ENCODE measurements at places on chromosomes 5 and 9. TPM values are rescaled to one million over a fixed set of nuclear protein-coding genes. Genes with fewer than 3 reads are reported as not detected.

GRCh38 chr9:108606401-108606800 lies 249.4 kb downstream of the ACTL7B start:
- DNase-seq, result no peak

The FRMPD1 gene
- total RNA-seq, result not detected

- DNase-seq, result no peak
These were observed 16.2 kb downstream of the ARL15 start for GRCh38 chr5:54294097-54294667.

The CARTPT gene
- total RNA-seq, result not detected

The C9orf72 gene
- total RNA-seq, result 23.8 TPM

The FOXI1 gene
- not detected for total RNA-seq

DNA sequence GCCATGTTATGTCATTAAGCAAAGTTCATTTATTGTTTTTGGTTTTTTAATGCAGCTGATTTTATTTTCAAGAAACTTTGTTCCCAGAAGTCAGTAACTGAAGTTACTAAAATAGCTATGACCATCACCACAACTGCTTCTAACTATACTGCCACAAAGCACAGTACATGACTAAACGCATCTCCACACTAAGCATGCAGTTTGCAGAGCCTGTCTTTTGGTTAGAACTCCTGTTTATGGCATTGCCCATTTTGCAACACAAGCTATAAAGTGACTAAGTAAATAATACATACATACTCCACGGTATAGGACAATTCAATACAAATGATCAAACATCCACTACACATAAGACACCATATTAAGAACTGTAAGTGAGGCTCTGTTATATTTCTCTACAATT lies 109.7 kb downstream of the MLLT3 start:
- DNase-seq, result no peak

DNA sequence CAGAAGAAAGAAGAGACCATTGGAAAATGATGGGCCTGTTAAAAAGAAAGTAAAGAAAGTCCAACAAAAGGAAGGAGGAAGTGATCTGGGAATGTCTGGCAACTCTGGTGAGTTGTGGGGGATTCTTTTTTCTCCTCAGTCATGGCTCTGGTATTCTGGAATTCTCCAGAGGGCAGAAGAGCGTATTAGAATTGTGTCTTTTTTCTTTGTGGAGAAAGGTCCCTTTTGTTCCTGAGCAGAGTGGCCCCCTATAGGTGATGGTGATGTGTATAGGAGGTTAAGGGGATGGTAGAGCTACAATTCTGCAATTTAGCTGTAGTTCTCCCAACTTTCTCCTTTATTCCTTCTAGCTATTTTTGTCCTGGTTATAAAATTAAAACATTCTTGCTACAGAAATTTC lies 1.6 kb upstream of the DHFR start:
- DNase-seq, result no peak

DNA sequence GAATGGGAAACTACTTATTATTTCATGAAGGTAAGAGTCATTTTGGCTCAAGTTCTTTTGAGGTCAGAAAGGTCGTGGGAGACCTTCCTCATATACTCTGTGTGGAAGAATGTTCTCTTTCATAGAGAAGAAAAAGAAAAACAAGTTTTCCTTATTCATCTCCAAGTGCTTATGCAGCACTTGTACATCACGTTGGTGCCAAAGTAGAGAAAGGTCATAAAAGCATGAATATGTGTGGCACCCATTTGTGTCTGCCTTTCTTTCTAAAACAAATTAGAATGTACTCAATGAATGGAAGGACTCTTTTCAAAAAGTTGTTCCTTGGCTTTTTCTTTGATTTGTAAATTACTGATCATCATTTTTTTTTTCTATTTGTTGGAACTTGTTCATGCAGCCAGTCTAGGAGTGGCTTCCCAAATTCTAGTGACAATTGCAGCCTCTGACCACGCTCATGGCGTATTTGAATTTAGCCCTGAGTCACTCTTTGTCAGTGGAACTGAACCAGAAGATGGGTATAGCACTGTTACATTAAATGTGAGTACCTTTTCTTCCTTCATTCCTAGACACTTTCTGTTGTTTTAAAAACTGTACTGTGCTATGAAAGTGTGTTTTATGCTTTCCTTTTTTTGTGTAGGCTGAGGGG lies 122.4 kb downstream of the ADGRV1 start:
- DNase-seq, result no peak

DNA sequence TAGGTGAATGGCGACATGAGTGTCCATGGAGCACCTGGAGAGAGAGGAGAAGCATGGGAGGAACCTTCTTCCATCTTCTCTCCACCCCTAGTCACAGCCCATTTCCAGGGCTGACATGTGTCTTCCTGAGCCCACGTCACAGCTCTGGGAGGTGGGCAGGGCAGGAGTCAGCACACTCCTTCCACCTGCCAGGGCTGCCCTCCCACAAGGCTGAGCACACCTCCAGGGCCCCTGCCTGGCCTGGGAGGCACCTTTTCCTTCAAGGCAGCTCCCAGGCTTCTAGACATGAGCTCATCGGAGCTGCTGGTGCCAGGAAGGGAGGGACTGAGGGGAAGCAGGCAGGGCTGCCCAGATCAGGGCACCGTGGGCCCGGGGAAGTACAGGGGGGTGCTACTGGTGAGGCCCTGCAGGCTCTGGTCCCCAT lies 13.6 kb upstream of the SYNPO start:
- peak; percentile 50 for DNase-seq

DNA sequence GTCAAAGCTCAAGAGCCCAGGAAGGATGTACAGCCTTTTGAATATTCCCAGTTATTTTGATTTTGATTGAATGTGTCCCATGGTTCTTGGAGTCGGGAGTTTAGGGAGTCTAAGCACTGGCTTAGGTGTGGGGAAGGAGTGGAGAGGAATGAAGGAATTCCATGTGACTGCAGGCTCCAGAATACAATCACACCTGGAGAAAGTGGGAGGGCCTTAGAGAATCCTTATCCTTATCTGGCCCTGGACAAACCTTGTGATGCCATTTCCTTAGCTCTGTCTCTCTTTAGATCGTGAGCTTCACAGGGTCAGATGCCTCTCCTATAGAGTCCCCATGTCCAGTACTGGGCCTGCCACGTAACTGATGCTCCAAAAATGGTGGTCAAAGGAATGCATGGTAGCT lies 4.2 kb upstream of the EEIG1 start:
- DNase-seq, result no peak

GRCh38 chr9:4070266-4070665 lies 229.6 kb downstream of the GLIS3 start:
- no peak for DNase-seq

DNA sequence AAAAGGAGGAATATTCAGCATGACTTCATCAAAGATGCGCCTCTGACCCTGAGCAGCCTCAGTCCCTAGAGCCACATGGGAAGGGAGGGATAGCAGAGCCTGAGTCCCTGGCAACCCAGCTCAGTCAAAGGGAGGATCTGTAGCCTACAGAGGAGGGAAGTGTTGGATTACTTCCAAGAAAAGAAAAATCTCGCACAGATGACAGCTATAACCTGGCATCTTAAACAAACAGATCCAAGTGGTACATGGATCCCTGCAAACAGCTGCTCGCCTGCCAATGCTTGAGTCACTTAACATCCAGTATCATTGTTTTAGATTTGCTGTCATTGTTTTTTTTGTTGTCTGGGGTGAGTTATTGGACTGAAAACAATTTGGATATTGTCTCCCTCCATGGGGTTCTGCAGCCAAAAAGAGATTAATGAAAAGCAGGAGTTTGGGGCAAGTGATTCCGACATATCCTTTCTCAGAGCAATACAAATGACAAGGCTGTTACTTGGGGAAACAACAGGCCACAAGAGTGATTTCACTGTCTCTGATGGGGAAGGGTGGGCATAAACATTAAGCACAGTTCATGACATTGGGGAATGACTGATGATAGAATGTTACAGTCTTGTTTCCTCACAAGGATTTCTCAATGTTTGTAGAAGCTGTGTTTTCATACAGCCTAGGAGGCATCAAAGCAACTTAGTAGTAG lies 153.5 kb upstream of the KIF2A start:
- DNase-seq, result no peak

The IFNA13 gene
- not detected for total RNA-seq

The DROSHA gene
- 68.7 TPM for total RNA-seq

DNA sequence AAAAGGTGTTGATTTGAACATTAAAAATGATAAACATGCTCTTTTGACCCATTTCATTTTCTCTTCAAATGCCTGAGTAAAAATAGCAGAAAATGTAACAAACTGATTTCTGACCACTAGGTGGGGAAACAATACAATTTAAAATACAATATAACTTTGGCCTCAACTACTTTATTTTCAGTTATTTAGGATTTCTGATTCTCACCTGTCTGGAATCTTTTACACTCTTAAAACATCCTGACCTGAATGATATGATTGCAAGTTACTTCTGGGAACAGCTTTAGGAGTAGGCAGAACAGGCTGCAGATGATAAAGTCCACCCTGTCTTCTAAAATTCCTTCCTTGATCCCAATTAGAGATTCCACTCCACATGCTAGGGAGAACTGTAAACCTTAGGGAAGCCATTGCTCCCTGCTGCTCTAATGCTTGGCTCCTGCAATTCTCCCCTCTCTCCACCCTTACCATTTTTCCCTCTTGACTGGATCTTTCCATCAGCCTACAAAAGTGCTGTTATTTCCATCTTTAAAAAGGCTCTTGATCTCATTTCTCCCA lies 70.3 kb downstream of the FYB1 start:
- DNase-seq, result no peak

DNA sequence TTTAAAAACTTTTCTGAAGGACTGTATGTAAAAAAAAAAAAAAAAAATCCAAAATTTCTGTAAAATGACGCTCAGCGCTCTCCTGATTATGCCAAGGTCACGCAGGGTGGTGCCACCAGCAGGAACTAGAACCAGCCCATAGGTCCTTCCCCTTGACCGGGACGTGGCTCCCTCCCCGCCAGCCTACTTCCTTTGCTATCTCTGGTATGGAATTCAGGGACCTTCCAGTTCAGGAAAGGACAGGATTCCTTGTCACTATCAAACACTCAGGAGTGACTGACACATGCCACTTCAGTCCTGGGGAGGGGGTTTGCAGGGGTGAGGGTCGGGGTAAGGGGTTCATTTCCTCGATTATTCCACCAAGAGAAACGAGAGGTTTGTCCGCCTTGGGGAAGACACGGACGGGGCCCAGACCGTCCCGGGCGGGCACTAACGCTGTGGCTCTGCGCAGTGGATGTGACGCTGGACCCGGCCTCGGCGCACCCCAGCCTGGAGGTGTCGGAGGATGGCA lies 18.8 kb downstream of the BTNL9 start:
- no peak for DNase-seq

The GABRP gene
- total RNA-seq, result 0.82 TPM

- DNase-seq, result no peak
These were observed 17.4 kb downstream of the SEC61B start for GRCh38 chr9:99239341-99240060.

The CCDC180 gene
- 11.7 TPM for total RNA-seq

The C5orf52 gene
- not detected for total RNA-seq

- no peak for DNase-seq
These were observed 134.9 kb upstream of the LPCAT1 start for GRCh38 chr5:1658665-1659064.

The POU5F2 gene
- 2.4 TPM for total RNA-seq

DNA sequence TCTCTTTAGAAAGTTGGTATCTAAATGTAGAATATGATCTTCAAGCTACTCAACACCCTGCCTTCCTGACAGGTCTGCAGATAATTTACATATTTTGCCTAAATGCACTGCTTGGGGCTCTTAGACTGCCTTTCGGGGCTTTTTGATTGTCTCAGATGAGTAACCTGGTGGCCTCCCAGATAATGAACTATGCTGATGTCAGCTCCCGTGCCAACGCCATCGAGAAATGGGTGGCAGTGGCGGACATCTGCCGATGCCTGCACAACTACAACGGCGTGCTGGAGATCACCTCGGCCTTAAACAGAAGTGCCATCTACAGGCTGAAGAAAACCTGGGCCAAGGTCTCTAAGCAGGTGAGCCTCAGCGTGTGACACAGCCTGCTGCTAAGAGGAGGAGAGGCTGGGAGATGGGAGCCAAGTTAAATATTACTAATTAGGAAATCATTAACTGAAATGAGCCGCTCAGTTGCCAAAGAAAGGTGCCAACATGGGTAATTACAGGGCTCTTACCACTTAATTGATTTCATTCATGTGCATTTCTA lies 20.8 kb upstream of the CKMT2 start:
- no peak for DNase-seq

The TERT gene
- total RNA-seq, result 0.10 TPM

DNA sequence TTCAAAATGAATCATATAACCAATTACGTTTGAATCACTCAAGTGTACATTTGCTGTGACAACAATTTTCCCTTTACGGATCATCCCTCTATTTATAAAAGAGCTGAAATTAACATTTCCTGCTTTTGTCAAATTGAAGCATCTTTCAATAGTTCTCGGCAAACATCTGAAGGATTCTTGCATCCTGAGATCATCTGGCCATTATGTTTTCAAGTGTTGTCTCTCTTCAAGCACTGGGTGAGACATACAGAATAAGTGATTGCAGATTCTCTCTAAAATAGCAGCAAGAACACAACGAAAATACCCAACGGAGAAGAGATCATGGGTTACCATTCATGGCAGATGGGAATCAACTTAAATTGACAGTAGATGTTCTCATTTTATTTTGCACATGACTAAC lies 283.4 kb upstream of the GRAMD2B start:
- no peak for DNase-seq

DNA sequence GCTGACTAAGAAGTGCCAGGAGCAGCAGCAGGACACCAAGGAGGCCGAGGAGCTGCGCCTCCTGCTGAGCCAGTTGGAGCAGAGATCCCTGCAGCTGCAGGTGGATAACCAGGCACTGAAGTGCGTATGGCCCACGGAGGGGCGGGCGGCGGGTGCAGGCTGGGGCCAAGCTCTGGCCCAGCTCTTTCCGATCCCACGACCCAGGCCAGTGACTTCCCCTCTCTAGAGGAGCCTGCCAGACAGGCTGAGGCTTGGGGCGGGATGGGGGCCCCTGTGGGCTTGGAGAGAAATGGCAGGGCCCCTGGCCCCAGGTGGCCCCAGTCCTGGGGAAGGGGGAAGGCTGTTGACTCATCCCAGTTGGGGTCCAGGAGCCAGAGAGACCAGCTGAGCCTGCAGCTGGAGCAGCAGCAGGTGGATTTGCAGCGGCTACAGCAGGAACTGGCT lies 3.6 kb downstream of the PTRH1 start:
- DNase-seq, result no peak

The ZNF483 gene
- 48.0 TPM for total RNA-seq

GRCh38 chr9:19408693-19409400 lies at the start of gene ACER2:
ACER2 (plus strand) TSS chr9:19409009; CDS start chr9:19409085, 76 bp downstream.
- DNase-seq, result peak; percentile 96

GRCh38 chr9:123296174-123296573 lies 27.8 kb upstream of the STRBP start:
- DNase-seq, result no peak

GRCh38 chr9:124861342-124862229 lies at the start of the genes ARPC5L and RPL35:
ARPC5L (plus strand) TSS chr9:124862130; CDS start chr9:124869291, 7,161 bp downstream.
RPL35 (minus strand) TSS chr9:124861957; CDS start chr9:124861912, 45 bp downstream.
- DNase-seq, result peak; percentile 95

DNA sequence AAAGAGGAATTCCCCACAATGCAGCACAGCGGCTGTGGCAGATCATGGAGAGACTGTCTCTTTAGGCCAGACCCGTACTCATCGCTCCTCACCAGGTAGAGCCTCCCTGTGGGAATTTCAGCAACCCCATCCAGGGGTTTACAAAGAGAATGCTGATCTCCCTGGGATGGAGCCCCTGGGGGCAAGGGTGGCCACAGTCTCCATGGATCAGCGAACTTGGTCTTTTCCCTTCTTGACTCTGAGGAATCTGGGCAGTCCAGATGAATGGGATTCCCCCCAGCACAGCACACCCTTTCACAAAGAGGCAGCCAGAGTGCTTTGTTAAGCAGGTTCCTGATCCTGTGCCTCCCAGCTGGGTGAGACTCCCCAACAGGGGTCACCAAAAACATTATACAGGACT lies 108.7 kb upstream of the RGMB start:
- DNase-seq, result no peak

- DNase-seq, result no peak
These were observed 21.0 kb downstream of the STOM start for GRCh38 chr9:121349009-121349408.
